Airway epithelial cell (primary cell): ENCODE measurements at places on chromosomes 13 and 19. TPM values are rescaled to one million over a fixed set of nuclear protein-coding genes. Genes with fewer than 3 reads are reported as not detected.

MEIOSIN gene
- not detected in 2 replicates for total RNA-seq

OR10H2 gene
- not detected in 2 replicates for total RNA-seq

STX10 gene
- 86.1 and 87.0 TPM in 2 replicates for total RNA-seq

URAD gene
- not detected in 2 replicates for total RNA-seq

CHST8 gene
- 0.42 TPM in 1 of 2 replicates, not detected in the other for total RNA-seq

SCN1B gene
- total RNA-seq: 0.23 and 1.3 TPM in 2 replicates

FBN3 gene
- total RNA-seq: not detected in 2 replicates

NTF4 gene
- total RNA-seq: 5.6 and 6.5 TPM in 2 replicates
